ENCODE measurements at places on chromosomes 2 and 18. TPM values are rescaled to one million over a fixed set of nuclear protein-coding genes. Genes with fewer than 3 reads are reported as not detected.

KCNG2 gene
- total RNA-seq: 0.19 TPM

BMP10 gene
- total RNA-seq: 0.14 TPM

POMC gene
- 11.7 TPM for total RNA-seq

TCF23 gene
- total RNA-seq: 0.14 TPM

ABCG8 gene
- under 0.01 TPM for total RNA-seq

RSAD2 gene
- total RNA-seq: 26.3 TPM

All from thymus (tissue), 14 donors.